ENCODE measurements at places on chromosomes 3 and 15. TPM values are rescaled to one million over a fixed set of nuclear protein-coding genes. Genes with fewer than 3 reads are reported as not detected.

Gene ABI3BP
- total RNA-seq: 6.0 TPM

Gene MANF
- total RNA-seq: 139 TPM

Gene KIF15
- total RNA-seq: 2.2 TPM

Gene RBP2
- total RNA-seq: not detected

Gene ITGA11
- total RNA-seq: 13.9 TPM

Gene MAGI1
- 84.7 TPM for total RNA-seq

Gene LMAN1L
- total RNA-seq: not detected

Gene NR2E3
- total RNA-seq: 0.22 TPM

Gene RASL12
- not detected for total RNA-seq

Gene BOC
- not detected for total RNA-seq

Gene SLC24A5
- total RNA-seq: not detected

Gene CILP
- not detected for total RNA-seq

Gene IFRD2
- 93.9 TPM for total RNA-seq

Gene SNTN
- total RNA-seq: not detected

Gene BFSP2
- not detected for total RNA-seq
